ENCODE measurements at places on chromosomes 2 and 18.

DNA sequence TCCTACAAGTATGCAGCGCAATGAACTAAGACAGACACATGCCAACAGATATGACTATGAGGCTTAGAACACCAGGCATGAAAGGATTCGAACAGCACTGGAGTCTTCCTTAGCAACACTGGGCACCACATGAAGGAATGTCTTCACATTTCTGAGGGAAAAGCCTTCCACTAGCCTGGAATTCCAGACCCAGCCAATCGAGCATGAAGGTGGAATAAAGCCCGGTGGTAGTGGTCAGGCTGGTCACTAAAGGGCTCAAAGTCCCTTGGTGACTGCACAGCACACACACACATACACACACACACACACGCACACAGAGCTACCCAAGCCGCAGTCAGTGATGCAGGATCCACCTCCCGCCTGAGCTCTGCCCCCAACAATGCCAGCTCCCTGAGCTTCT is 19.7 kb upstream of the SFXN5 start:
- no peak for DNase-seq

DNA sequence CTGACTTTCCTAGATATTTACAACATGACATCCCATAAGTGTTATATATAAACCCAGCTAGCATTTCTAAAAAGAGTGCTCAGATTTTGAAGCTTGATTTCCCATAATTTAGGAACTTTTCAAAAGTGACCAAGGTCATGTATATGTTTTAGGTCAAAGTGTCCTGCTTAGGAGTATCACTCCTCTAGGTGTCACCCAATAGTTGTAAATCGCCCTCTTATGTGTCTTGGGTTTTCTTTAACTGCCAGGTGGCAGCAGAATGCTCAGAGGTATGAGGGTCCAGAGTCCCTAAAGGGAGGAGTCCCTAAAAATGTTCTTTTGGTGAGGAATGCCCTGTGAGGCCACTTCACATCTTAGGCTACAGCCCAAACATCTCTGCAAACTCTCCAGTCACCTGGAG is 358.3 kb downstream of the CELF4 start:
- no peak for DNase-seq

GRCh38 chr2:74504591-74504990 is 2.9 kb downstream of the PCGF1 start:
- DNase-seq: no peak

DNA sequence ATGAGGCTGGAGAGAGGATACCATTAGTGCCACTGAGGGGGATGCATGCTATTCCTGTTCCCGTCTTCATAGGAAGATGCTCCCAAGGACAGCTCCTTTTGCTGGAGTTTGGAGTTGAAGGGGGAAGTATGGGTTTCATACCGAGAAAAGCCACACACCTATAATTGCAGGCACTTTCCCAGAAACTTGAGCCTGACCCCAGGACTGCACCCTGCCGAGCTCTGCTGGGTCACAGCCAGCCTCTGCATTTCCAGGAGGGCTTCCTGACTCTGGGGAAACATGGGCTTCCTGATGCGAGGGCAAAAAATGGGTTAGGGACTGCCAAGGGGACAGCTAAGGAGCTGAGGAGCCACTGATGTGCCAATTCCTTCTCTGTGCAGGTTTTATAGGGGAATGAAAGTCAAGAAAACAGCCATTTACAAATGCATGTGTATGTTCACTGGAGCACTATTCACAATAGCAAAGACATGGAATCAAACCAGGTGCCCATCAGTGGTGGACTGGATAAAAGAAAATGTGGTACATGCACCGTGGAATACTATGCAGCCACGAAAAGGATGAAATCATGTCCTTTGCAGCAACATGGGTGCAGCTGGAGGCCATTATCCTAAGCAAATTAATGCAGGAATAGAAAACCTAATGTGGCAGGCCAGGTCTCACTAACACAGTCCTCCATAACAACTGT is 104.5 kb downstream of the ACAA2 start:
- no peak for DNase-seq

GRCh38 chr18:59301929-59302328 is 16.5 kb downstream of the CPLX4 start:
- no peak for DNase-seq

GRCh38 chr2:189579585-189580186 is 900 bp downstream of the SLC40A1 start:
- no peak for DNase-seq

GRCh38 chr2:10926191-10926820 is 14.6 kb downstream of the KCNF1 start:
- no peak for DNase-seq

DNA sequence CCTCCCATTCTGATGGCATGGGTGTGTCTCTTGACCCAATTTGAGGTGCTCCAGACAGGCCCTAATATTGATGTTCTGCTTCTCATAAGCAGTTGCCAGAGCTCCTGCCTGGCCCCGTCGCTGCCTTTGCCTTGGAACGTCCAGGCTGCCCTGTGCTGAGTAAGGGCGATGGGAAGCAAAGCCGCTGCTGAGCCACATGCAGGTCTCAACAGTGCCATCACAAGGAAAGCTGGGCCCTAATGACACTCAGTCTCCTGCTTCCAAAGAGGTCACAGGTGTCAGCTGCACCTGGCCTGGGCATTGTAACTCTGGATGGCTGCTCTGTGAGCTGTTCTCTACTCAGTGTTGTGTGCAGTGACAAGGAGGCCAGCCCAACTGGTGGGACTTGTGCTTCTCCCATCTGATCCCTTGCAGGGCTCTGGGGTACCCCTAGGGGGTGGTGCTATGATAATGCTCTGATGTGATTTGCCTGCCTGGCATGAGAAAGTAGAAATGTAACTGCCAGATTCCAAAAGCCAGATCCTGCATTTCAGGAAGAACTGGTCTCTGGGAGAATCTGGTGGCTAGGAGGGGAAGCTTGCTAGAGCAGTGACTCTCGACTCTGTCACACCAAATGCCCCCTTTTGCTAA is 8.7 kb downstream of the TTC39C start:
- DNase-seq: no peak

DNA sequence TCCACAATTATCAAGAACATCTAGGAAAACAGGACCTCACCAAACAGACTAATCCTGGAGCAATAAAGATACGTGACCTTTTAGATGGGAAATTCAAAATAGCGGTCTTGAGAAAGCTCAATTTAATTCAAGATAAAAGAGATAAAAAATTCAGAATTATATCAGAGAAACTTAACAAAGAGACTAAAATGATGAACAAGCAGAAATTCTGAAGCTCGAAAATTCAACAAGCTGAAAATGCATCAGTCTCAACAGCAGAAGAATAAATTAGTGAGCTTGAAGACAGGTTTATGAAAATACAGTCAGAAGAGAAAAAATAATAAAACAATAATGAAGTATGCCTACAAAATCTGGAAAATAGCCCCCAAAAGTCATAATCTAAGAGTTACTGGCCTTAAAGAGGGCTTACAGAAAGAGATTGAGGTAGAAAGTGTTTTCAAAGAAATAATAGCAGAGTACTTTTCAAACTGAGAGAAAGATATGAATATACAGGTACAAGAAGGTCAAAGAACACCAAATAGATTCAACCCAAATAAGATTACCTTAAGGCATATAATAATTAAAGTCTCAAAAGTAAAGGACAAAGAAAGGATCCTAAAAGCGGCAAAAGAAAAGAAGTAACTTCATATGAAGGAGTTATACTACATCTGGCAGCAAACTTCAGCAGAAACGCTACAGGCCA is 13.2 kb downstream of the ORC4 start:
- no peak for DNase-seq

DNA sequence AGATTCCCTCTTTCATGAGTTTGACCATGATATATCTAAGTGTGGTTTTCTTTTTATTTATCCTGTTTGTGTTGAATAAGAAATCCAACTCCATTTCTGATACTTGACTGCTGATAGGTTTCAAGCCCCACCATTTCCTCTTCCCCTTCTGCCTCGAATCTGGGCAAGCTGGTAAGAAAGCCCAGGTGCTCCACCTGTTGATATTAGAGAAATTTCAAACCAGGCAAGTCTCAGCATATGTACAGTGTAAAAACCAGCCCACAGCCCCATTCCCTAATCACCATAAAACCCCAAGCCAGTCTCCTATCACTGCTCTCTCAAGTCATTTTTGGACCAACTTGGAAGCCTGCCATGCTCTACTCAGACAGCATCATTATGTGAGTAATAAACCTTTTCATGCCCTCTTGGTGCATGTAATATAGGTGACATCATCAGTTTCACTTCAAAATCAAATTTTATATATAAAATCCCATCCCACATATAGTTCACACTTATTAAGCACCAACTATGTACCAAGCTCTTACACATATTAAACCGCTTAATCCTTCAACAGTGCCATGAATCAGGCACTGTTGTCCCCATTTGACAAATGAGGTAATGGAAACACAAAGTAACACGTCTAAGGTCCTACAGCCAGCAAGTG is 46.6 kb downstream of the SMAD2 start:
- peak; percentile 85 for DNase-seq

- no peak for DNase-seq
Measured at GRCh38 chr2:43526994-43527393, 68.8 kb downstream of the THADA start.

GRCh38 chr2:221492636-221493035 is 79.5 kb downstream of the EPHA4 start:
- no peak for DNase-seq

- DNase-seq: no peak
Measured at GRCh38 chr2:105607920-105608504, 136.7 kb upstream of the NCK2 start.

GRCh38 chr18:12679183-12679786 is 21.4 kb upstream of the SPIRE1 start:
- DNase-seq: peak; percentile 48

- no peak for DNase-seq
Measured at GRCh38 chr2:85371045-85371444, 16.5 kb downstream of the ELMOD3 start.

DNA sequence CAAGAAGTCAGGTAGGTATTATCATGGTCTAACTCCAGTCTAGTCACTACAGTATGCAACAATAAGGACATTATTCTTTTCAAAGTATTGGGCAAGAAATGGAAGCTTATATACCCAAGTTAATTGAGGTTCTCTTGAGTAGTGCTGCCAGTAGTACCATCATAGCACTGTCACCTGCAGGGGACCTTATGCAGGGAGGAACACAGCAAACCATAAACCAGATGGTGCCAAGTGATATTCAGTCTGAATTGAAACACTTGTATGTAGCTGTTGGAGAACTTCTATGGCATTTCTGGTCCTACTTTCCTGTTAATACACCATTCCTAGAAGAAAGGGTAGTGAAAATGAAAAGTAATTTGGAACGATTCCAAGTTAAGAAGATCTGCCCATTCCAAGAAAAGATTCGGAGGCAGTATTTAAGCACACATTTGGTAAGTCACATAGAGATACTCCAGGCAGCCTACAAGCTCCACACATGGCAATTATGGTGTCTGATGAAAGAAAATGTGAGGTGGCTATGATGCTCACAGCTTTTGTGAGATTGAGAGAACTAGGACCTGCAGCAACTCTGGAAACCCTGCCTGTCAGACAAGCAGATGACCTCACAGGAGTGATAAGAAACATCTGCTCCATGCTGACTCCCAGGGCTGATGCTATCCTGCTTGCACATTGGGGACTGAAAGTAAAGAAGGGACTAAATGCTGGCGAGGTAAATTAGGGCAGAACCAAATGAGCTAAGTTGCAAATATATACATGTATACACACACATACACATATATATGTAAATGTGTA is 174.7 kb downstream of the MC4R start:
- no peak for DNase-seq

- no peak for DNase-seq
Measured at GRCh38 chr2:240915526-240916341, 9.6 kb downstream of the CROCC2 start.

DNA sequence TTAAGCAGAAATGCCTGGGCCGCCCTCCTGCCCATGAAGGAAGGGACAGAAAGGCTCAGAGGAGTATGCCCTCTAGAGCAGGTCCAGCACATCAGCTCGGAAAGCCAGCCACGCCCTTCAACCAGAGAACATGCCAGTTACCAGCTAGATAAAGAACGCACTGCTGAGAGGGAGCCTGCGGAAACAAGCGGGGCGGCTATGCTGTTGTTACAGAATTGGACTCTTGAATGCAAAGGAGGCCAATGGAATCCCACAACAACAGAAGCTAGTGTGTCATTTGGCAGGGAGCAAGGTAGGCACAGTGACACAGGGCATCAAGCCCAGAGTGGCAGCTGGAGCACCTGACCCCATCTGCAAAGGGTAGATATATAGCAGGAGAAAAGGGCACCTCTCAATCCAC is 242.9 kb upstream of the ID2 start:
- DNase-seq: no peak

DNA sequence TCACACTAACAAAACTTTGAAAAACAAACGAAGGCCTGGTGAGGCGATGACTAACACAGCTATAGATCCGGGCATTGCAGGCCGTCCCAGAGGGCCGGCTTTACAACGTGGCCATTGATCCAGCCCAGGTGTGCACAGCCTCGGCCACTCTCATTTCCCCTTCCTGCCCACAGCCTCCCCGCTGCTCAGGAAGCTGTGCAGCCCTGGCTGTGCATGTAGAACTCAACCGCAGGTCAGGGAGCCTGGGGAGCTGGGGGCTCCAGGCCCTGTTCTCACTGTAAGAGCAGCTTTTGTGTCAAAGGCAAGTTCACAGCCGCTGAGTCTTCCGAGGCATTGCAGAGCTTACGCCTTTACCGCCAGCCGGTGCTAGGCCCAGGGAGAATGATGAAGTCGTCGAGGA is 87.2 kb downstream of the LONRF2 start:
- no peak for DNase-seq

All from brain microvascular endothelial cell (primary cell).